Activated T-cell treated with anti-CD3 and anti-CD28 coated beads for 24 hours (primary cell): ENCODE measurements at places on chromosomes 7 and 10.

- no peak for DNase-seq
These were observed 8.1 kb downstream of the SFTPA2 start for GRCh38 chr10:79552143-79552542.

GRCh38 chr10:68067029-68067428 is 8.1 kb downstream of the HERC4 start:
- no peak for DNase-seq

DNA sequence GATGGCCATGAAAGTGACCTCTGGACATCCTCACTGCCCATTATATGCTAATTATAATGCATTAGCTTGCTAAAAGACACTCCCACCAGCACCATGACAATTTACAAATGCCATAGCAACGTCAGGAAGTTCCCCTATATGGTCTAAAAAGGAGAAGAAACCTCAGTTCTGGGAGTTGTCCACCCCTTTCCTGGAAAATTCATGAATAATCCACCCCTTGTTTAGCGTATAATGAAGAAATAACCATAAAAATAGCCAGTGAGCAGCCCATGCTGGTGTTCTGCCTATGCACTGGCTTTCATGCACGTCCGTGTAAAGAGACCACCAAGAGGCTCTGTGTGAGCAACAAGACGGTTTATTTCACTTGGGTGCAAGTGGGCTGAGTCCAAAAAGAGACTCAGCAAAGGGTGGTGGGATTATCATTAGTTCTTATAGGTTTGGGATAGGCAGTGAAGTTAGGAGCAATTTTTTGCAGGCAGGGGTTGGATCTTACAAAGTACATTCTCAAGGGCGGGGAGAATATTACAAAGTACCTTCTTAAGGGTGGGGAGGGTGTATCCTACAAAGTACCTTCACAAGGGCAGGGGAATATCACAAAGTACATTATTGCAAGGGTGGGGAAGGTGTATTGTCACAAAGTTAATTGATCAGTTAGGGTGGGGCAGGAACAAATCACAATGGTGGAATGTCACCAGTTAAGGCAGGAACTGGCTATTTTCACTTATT is 45.6 kb downstream of the LBX1 start:
- DNase-seq, result no peak

- DNase-seq, result no peak
These were observed 125.2 kb upstream of the RET start for GRCh38 chr10:42951486-42952251.

- peak; percentile 30 for DNase-seq
These were observed 311.7 kb downstream of the GATA3 start for GRCh38 chr10:8365935-8366911.
